ENCODE measurements at places on chromosomes 16 and 17. TPM values are rescaled to one million over a fixed set of nuclear protein-coding genes. Genes with fewer than 3 reads are reported as not detected.

The CACNG4 gene
- 0.49 TPM for total RNA-seq

The PPM1E gene
- total RNA-seq: 0.92 TPM

The ALOX15B gene
- total RNA-seq: not detected

The STH gene
- not detected for total RNA-seq

The HELZ gene
- 17.4 TPM for total RNA-seq

The CSF3 gene
- 0.14 TPM for total RNA-seq

The MT1B gene
- total RNA-seq: not detected

The CDH3 gene
- total RNA-seq: not detected

The TP53TG3B gene
- not detected for total RNA-seq

The RNF43 gene
- not detected for total RNA-seq

The CCL16 gene
- total RNA-seq: not detected

The CA4 gene
- not detected for total RNA-seq

DNA sequence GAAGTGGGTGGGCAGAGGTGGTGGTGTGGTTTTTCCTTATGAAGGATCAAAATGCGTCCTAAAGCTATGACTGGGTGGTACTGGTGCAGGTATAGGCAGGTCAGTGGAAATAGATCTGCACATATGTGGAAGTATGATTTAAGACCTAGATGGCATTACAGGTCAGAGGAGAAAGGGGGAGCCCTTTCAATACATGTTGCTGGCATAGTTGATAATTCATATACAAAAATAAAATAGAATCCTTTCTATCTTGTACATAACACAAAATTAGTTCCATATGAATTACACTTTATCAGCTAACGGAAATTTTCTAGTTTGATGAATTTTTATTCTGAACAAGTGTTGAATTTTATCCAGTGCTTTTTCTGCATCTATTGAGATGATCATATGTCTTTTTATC lies 20.8 kb upstream of the PIK3R5 start:
- DNase-seq: no peak

- no peak for DNase-seq
Observed at GRCh38 chr17:68255731-68256538, 8.1 kb downstream of the AMZ2 start.

DNA sequence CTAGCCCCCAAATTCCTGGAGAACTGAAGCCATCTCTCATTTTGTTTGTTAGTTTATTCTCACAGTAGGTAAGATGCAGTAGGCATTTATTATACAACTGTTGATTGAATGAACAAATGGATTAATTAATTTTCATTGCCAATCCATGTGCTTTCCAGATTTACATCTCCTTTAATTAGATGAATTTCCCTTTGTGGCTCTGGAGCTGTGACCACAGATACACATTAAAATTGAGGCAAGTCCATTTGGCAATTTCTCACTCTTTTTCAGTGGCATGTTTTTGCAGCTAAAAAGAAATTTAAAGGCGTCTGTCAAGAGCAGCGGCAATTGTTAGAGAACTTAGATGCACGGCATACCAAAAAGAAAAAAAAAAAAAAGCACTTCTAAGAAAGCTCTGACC lies 635.4 kb upstream of the SOX9 start:
- DNase-seq: no peak

GRCh38 chr16:3012828-3013420 lies at the start of gene CLDN9:
Gene CLDN9, plus strand, starts transcription at chr16:3012923. Its CDS starts 440 bp downstream, at chr16:3013363.
- no peak for DNase-seq

GRCh38 chr17:81822312-81822637 lies 10.8 kb downstream of the MCRIP1 start:
- DNase-seq: no peak

DNA sequence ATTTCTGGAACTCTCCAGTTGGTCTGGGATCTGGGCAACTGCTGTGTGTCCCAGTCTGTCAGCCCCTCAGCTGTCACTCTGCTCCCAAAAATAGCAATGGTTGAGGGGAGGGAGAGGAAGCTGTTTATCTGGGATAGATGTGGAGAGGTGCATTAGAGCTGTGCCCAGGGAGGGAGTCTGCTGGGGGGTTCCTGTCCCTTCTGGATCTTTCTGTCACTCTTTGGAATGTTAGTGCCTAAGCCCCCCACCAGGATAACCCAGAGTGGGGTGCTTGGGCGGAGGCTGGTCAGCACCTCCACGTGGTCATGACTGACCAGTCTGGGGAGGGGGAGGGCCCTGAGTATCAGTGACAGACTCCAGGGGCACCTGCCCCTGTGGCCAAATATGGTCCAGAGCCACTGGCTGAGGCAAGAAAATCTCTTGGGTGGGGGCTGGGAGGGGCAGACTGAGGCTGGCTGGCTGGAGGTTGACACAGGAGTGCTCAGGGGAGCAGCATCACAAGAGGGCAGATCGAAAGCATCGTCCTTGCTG lies at the start of gene UNC45B:
Gene UNC45B, plus strand, starts transcription at position 443 of the 531 bp plus-strand sequence. CDS start 447 bp downstream, outside the sequence.
- no peak for DNase-seq

DNA sequence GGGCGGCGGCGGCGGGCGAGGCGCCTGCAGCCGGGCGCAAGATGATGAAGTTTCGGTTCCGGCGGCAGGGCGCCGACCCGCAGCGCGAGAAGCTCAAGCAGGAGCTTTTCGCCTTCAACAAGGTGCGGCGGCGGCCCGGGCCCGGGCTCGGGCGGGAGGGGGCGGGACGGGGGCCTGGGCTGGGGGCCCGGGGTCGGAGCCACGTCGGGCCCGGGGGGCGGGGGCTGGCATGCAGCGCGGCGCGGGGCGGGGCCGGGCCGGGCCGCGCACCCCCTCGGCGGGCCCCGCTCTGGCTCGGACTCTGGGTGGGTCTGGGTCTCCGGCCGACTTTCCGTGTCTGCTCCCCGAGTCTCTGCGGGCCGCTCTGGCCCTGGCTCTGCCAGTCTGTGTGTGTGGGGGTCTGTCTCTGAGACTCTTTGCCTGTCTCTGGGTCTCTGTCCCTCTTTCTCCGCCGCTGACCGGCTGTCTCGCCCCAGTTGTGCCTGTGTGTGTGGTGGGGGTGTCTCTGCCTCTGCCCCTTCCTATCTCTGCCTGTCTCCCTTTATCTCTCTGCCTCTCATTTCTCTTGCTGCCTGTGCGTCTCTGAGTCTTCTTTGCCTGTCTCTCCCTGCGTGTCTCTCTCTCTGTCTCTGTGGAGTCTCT lies 328 bp downstream of the LLGL1 start:
- DNase-seq: no peak

- DNase-seq: no peak
Observed at GRCh38 chr16:23006380-23006779, 142.9 kb downstream of the USP31 start.

DNA sequence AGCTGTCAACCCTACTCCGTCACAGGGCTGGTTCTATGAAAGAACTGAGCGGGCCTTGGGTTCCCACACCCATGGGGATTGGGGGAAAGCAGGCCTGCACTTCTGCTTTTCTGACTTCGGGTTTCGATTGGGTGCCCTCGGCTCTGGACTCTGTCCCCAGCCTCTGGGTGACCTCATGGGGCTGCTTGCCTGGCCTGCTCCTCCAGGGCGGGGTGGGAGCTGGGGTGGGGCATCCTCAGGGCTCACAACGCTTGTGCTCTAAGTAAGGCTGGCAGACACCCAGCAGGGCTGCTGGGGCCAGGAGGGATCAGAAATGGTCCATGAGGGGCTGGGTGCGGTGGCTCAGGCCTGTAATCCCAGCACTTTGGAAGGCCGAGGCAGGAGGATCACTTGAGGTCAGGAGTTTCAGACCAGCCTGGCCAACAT lies 19.2 kb downstream of the ARHGAP27 start:
- no peak for DNase-seq

- DNase-seq: no peak
Observed at GRCh38 chr17:32774695-32775084, 102.2 kb downstream of the MYO1D start.

- DNase-seq: no peak
Observed at GRCh38 chr17:81499601-81499970, 13.0 kb downstream of the ACTG1 start.

GRCh38 chr16:28943281-28943680 lies 7.5 kb upstream of the NFATC2IP start:
- no peak for DNase-seq

DNA sequence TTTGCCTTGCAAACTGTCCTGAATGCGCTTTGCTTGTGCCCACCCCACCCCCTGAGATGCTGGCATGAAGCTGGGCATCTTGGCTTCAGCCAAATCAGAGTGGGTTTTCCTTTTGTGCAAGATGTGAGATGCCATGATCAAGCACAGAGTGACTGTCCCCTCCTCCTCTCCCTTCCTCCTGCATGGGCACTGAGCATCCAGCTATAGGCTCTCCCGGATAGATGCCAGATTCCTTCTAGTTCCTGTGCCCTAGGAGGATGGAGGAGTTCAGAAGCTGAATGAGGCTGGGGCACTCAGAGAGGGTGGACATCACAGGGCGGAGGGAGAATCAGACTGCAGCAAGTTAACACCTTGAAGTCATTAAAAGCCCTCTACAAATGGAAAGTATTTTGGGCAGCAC lies 384.1 kb upstream of the CCL2 start:
- no peak for DNase-seq

- DNase-seq: no peak
Observed at GRCh38 chr16:79632289-79632688, 31.8 kb upstream of the MAF start.

DNA sequence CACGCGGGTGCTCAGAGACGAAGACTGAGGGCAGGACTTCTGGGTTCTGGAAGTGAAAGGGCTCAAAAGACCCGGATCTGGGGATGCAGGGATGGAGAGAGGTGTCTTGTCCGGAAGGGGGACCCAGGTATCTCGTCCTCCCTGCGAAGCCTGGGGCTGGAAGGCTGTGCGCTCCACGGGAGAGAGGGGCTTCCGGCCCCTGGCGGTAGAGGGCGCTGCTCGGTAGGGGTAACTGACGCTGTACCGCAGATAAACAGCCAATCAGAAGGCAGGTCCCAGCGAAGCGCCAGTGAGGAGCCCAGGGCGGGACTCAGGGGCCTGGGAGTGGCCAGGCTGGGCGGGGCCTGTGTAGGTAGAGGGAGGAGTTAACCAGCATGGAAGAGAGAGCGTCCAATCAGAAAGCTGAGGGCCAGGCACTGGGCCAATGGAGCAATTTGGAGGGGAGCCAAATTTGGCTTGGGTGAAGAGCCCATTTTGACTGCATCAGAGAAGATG lies 804 bp downstream of the TGFB1I1 start:
- DNase-seq: no peak

DNA sequence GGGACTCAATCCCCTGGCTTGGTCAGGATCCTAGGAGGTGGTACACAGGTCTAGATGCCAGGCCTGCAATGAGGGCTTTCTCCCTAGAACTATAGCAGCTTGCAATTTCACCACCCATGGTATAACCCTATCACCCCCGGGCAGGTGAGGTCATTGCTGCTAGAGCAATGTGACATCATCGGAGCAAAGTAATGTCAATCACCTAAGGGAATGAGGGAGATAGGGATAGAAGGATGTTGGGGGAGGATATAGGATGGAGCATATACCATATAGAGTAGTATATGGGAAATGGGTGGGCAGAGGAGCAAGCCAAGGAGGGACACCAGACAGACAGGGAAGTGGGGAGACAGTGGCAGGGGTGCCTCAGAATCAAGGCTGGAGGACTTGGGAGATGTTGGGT lies 3.3 kb downstream of the KCNH4 start:
- DNase-seq: no peak

- DNase-seq: no peak
Observed at GRCh38 chr17:79851461-79851817, 12.2 kb upstream of the CBX4 start.

DNA sequence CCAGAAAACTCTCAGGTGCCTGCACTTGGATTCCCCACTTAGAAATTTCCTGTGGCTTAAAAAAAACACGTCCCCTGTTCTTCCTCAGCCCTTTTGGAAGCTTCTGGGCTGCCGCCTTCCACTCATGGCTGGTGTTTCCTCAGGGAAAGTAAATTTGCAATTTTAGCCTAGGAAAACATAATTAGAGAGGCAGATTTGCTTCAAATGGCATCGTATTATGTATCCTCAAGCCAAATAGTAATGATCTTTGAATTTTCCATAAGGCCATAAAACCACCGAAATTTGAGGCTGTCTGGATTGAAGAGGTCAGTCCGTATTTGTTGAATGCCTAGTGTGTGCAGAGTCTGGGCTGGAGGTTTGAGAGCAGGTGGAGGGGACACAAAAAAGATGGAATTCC lies 17.7 kb downstream of the MGAT5B start:
- DNase-seq: no peak

- DNase-seq: no peak
Observed at GRCh38 chr17:8397636-8398035, at the start of gene RNF222. Gene RNF222, minus strand, starts transcription at chr17:8397827. Its CDS starts 4,366 bp downstream, at chr17:8393461.

DNA sequence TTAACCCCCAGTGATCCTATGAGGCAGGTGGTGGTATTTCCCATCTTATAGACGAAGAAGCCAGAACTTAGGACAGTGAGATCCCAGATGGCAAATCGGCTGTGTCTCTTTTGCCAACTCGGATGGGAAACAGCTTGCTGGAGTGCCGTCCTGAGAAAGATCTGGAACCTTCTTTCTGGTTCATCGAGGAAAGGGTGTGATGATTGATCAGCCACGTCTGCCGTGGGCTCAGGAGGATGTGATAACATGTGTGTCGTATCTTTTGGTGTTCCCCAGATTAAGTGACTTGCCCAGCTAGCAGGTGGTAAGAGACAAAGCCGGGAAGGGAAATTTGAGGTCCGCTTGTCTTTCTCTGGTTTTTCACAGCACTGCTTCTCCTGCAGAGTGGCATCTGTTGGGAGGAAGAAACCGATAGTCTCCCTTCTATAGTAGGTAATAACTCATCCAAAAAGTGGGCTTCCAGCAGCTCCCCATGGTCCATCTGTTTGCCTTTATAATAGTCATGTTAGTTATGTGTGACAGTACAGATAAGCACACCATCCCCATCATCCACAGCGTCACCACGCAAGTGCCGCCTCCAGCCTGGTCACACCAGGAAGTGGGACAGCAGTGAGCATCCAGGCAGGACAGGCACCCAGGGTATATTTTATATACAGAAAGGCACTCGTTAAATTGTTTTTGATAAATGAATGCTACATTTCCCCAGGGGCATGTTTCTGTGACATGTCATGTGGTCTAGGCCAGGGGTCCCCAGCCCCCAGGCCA lies 175.5 kb downstream of the KATNIP start:
- no peak for DNase-seq

DNA sequence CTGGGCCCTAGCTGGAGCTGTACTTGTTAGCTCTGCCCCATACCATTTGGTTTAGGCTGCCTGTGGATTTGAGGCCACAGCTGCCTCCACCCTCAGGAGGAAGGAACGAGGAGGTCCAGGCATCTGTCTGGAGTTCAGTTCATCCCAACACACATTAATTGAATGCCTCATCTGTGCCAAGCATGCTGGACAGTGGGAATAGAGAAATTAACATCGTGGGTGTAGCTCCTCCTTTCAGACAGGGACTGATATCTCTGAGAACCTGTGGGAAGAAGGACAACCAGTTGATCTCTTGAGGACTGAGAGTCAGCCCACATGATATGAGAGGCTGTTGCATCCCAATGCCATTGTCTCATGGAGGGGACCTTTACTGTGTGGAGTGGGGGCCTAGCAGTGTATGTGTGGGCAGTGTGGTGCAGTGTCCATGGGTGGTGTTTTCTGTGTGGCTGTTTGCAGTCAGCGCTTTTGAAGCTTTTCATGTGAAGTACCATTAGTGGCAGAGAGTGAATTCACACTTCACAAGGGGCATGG lies 29.4 kb upstream of the DDX52 start:
- no peak for DNase-seq
